ENCODE measurements at places on chromosomes 11 and 22.
A peak's percentile ranks its signal among the peaks of the same experiment; 100 is the strongest.

DNA sequence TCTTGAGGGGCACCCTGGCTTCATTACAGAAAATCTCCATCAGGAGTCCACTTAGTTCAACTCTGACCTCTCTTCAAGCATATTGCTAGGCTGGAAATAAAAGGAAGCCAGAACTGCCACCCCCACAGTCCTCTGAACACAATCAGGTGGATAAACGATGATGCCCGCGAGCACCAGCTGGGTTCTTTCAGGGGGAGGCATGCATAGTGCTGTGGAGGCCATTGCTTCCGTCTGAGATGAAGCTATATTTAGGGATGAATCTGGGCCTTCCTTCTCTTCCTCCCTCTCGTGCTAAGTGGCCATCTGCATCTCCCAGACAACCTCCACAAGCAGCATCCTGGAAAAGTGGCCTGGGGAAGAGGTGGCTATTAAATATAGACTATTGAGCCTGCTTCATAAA, 3.9 kb upstream of the MICAL2 start:
- no peak for DNase-seq

GRCh38 chr22:47801541-47802245, 1039.2 kb downstream of the TBC1D22A start:
- DNase-seq, result no peak

- DNase-seq, result peak; percentile 91
Observed at GRCh38 chr22:22558972-22559603, at the start of gene PRAME. Gene PRAME, minus strand, starts transcription at chr22:22559265. Its CDS starts 2,433 bp downstream, at chr22:22556832.

DNA sequence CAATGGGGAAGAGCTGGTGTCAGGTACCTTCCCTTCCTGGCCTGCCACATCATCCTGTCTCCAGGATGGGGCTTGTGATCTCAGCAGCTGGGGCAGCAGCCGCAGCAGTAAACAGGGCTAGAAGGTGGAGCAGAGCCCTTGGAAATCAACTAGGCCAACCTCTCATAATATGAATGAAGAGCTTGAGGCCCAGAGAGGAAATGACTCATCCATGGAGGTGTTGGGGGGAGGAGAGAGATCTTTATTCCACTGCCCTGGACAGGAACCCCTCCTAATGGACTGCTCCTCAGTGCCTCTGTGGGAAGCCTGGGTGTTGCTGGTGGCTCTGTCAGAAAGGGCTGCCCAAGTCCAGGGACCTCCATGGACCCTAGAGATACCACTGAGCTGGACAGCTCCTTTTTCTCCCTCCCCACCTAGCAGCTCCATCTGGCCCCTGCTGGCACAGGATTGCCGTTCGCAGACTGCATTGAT, 111.8 kb downstream of the OSBP2 start:
- no peak for DNase-seq

- DNase-seq, result no peak
Observed at GRCh38 chr11:120880498-120881175, 143.3 kb upstream of the TBCEL start.

DNA sequence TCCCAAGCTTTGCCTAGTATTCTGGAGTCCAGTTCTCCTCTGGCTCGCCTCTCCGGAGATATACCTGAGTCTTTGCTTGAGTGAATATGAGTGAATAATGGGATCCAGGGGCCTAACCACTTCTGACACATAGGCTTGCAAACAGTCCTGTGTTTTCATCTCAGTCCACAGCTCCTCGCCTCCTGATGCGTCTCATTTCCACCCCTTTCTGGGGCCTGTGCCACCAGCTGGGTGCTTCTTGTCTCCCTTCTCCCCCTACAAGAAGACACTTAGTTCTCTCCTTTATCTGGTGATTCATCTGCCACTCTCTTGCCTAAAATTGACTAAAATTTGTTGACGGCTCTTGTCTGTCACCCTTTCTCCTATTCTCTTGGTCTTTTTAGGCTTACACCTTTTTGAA, 44.6 kb downstream of the SFI1 start:
- DNase-seq, result no peak

DNA sequence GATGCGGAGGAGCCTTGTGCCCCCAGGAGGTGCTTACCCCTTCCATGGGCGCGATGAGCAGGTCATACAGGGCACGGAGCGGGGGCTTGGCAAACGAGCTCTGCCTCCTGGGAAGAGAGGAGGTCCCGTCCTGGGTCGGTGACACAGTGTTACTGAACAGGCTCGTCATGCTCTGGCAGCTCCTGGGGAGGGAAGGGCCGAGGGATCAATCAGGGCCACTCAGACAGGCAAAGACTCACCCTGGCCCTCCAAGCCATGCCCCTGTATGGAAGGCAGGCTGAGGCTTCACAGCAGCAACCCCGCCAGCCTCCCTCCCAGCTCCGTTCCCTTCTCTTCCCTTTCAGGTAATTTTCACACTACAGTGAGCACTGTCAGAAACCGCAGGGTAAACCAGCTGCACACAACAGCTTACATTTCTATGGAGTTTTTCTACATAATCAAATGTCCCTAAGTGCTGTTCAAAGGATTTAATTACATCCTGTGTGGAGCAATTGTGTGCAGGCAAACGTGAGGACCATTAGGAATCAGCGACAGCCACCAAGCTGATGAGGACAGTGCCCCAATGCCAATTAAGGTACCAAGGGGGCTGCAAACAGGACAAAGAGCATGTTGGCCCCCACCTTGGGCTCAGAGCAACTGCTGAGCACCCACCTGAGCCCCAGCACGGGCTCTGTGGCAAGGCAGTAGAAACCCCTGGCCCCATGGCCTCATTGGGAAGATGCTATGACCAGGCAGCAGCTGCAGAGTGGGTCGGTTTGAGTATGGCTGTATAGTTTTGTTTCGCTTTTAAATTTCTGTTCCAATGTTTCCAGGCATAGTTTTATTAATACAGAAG, 95.4 kb upstream of the PITPNB start:
- DNase-seq, result no peak

GRCh38 chr22:39453765-39454378, 2.9 kb upstream of the MGAT3 start:
- no peak for DNase-seq

DNA sequence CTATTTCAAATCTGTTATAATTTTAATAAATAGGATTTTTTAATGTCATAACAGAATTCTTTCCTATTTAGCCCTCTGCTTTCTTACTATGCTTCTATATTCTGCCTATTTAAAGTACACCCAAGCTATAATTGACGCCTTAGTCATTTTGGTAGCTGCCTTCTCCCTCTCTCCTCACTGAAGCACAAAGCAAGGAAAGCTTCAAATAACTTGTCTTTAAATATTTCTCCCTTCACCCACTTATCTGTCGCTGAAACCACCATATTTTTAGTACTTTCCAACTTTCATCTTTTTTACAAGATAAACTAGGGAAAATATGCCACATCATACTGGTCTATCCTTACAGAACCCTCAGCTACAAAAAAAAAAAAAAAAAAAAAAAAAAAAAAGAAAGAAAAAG, 127.9 kb downstream of the ENTHD1 start:
- no peak for DNase-seq

DNA sequence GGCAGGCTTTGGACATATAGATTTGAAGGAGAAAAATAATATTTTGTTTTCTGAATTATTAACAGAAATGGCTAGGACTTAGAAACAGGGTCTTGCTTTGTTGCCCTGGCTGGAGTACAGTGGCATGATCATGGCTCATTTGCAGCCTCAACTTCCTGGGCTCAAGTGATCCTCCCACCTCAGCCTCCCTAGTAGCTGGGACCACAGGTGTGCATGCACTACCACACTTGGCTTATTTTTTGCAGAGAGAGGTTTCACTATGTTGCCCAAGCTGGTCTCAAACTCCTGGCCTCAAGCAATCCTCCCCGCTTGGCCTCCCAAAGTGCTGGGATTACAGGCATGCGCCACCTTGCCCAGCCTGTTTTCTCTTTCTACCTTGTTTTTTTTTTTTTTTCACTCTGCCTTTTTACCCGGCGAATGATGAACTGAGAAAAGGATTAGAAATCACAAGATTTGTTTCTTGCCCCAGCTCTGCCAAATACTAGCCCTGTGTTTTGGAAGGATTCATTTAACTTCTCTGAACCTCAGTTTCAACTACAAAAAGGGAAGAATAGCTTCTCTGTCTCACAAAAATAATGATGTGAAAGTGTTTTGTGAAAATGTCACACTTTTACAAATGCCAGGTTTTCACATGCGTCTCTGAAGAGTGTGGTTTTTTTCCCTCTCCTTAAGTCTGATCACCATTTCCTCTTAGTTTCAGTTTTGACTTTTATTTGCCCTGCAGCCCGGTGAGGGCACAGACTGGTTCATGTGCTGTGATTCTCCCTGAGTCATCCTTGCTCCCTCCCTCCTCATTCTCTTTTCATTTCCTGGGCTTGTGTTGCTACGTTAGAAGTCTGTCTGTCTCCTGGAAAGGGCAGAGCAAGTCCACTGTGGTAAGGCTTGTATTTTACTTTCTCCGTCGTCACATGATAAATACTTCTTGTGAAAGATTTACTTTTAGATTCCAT, 67.7 kb downstream of the BCL2L13 start:
- DNase-seq, result peak; percentile 51

DNA sequence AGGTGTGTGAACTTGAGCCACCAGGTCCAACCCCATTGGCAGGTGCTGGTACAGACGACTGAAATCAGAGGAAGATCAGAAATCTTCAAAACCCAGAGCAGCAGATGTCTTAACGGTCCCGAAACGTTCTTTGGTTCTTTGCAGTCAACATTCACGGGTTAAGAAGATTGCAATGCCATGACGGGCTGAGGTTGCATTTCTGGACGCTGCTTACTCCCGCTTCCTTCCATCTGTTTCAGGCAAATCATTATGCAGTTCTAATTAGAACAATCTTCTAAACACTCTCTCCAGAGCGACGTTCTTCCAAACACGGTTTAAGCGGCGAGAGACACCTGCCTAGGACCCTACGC, 492 bp upstream of the LUZP2 start:
- no peak for DNase-seq

- no peak for DNase-seq
Observed at GRCh38 chr11:68682531-68682961, 1.8 kb upstream of the GAL start.

GRCh38 chr11:43942662-43943371, 380 bp downstream of the C11orf96 start:
- DNase-seq, result peak; percentile 50

DNA sequence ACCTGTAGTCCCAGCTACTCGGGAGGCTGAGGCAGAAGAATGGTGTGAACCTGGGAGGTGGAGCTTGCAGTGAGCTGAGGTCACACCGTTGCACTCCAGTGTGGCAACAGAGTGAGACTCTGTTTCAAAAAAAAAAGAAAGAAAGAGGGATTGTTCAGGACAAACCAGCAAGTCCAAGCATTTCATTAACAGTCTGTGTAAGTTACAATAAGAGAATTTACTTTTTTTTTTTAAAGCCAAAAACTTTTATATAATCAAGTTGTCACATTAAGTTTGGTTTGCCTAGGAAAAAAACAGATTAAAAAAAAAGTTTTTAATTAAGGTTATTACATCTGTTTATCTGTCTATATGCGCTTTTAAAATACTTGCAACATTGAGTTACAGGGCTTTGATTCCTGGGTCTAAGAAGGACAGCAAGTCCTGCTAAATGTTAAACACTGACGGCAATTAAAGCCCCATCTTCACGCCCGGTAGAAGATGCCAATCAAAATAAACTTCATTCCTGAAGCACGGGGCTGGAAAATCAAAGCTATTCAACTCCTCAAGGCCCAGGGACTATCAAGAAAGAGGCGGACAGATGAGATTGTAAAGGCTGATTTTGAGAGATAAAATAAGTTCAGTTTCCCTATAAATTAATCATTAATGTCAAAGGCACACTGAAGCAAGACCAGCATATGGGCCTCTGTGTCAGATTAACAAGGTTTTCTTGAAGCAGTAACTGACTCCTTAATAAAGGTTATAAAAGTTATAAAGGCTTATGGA, 10.7 kb downstream of the TMEM138 start:
- no peak for DNase-seq

GRCh38 chr11:89184021-89184420, 6.3 kb downstream of the TYR start:
- DNase-seq, result no peak

- DNase-seq, result peak; percentile 79
Observed at GRCh38 chr11:9060700-9061111, 30.7 kb downstream of the SCUBE2 start.

DNA sequence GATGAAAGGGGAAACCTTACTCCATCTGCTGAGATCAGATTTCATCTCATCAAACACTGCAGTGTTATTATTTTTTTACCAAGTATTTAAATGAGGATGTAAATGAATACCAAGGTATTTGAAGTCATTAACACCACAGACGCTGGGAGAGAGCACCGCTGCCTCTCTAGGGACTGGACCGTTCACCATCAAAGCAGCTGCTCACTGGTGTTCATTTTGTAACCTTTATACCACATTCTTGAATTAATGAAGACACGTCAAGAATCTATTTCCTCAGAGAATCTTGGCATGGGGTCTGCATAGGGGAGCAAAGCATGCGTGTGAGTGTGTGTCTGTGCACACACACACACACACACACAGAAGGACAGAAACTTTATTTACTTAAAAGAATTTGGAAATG, 15.6 kb downstream of the SIAE start:
- no peak for DNase-seq

GRCh38 chr22:38346506-38346905, 29.3 kb upstream of the CSNK1E start:
- peak; percentile 6 for DNase-seq

- no peak for DNase-seq
Observed at GRCh38 chr11:17369094-17369493, 17.5 kb downstream of the NCR3LG1 start.

DNA sequence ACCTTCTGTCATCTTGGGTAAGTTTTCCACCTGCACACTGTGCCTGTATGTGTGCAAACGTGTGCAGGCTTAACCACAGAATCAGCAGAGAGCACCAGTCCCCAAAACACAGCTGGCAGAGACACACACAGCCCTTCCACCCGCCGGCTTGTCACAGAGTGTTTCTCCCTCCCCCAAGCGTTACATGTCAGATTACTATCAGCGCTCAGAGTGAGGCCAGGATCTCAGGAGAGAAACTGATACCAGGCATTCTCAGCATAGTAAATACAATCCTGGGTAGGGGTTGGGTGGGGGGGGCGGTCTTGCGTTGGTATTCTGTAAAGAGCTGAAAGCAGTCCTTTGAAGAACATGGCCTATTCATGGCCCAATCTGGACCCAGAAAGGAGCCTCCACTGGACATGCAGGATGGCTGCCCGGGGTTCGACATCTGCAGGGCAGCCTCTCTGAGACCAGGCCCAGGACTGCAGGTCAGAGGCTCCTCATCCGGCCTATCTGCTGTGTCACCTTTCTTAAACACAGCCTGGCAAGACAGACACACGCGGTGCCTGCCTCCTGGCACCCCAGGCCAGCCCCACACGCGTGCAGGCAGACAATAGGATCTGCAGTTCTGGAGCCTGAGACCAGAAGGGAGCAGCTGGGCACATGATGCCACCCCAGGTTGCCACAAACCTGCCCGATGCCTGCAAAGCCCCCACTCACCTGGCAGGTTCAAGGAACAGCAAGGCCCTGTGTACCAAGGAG, 1.7 kb downstream of the OSBPL5 start:
- no peak for DNase-seq

- DNase-seq, result no peak
Observed at GRCh38 chr22:18083406-18083805, 5.6 kb downstream of the PEX26 start.

GRCh38 chr22:38422611-38423511, 32.1 kb downstream of the KCNJ4 start:
- DNase-seq, result no peak
